NCI-H460 (cell line): ENCODE measurements at places on chromosomes 3 and 15.

GRCh38 chr3:160982491-160982890, 122.7 kb downstream of the B3GALNT1 start:
- DNase-seq, result no peak

DNA sequence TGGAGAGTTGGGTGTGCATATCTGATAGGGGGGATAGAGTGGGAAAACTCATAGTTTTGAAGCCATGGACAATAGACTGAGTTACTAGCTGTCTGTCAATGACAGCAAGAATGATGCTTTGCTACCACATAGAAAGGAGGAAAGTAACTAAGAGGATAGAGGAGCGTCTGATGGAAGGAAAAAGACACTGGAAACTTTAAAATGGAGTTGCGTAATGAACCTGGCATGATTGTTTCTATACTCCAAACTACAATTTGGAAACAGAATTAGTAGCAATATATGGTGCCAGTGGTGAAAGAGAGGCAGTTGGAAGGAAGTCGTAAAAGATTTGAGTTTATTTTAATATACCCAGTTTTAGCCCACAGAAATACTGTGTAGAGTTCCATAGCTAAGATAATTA, 163.6 kb downstream of the TUSC7 start:
- no peak for DNase-seq

- no peak for DNase-seq
Observed at GRCh38 chr3:123610331-123610730, 25.5 kb upstream of the HACD2 start.

DNA sequence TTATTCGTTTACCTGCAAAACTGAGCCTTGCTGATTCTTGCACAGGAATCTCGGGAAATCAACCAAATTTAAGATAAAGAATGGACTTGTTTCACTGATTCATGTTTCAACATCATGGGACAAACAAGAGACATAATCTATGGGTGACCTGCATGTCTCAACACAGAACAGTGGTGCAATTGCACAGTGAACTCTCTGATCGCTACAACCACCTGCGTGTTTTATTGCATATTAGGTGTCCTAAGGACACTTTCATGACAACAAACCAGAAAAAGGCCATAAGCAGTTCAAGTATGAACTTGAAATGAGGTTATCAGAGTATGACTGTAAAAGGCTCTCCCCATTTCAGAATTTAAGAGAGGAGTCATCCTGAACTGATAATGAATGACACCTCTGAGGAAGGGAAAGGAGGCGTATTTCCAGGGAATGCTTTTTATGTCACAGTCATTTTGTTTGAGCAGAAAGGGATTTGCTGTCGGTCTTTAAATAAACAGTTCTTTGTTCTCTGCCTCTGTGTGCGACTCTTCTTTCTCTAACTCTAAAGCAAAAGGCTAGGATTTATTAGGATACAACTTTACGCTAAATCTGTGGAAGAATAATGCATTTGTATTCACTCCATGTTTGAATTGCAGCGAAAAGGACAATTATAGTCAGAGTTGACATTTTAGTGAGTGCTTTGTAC, 167.2 kb downstream of the RBMS3 start:
- DNase-seq, result no peak

- no peak for DNase-seq
Observed at GRCh38 chr3:36804295-36805055, 40.1 kb upstream of the DCLK3 start.

DNA sequence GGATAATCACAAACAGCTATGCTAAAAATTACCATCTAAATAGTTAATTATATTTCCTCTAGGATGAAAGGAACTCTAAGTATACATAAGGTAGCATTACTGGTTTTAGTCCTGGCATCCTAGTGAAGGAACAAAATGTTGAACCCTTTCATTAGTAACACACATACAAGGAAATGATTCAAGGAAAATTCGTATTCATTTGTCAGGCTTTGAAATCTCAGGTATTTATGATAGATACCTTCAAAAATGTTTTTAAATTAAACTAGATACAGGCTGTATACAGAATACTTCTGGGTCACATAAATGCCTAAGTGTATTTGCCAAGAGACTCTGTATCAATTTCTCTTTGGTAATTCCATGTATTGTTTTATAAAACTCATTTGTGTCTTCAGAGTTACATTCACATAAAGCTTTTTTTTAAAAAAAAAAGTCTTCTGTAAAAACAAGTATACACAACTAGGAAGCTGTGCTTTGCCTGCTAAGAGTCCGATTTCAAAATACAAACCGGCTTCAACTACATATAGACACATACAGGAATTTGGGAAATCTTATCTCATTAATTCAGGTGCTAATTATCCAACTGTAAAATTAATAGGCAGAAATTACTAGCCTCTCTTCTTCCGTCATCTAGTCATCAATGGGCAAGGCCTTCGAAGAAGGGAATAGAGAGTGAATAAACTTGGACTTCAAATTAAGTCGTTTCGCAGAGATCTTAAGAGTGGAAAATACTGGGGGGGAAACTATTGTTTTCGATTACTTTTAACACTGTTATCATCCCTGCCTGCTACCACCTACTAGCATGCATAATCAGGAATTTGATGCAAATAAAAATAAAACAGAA, 1.3 kb downstream of the SECISBP2L start:
- DNase-seq, result no peak

GRCh38 chr3:87268646-87269211, 7.7 kb downstream of the POU1F1 start:
- no peak for DNase-seq
